ENCODE measurements at places on chromosomes 6 and 20. TPM values are rescaled to one million over a fixed set of nuclear protein-coding genes. Genes with fewer than 3 reads are reported as not detected.

GRCh38 chr20:36519012-36519719, 22.2 kb upstream of the MYL9 start:
- no peak for DNase-seq

TSBP1 gene
- not detected for total RNA-seq

DNA sequence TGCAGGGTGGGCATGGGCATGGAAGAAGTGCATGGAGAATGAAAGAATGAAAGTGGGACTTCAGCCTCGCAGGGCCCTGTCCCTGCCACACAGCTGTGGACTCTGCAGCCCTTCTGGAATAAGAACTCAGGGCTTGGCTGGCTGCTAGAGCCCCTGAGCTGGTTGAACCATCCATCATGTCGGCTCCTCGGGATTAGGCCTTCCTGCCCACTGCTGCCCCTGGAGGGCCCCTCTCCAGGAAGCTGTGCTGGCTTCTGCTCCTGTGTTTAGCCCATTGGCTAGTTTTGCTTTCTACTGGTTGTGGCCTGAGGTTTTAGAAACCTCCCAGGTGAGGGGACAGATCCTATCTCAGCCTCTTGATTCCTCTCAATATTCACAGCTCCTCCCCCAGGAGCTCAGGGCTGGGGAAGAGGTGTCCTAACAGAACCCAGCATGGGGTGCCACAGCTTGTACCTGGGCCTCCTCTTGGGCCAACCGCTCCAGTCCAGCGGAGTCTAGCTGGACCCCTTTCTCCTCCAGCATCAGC, 7.9 kb downstream of the AARS2 start:
- DNase-seq = no peak

DNA sequence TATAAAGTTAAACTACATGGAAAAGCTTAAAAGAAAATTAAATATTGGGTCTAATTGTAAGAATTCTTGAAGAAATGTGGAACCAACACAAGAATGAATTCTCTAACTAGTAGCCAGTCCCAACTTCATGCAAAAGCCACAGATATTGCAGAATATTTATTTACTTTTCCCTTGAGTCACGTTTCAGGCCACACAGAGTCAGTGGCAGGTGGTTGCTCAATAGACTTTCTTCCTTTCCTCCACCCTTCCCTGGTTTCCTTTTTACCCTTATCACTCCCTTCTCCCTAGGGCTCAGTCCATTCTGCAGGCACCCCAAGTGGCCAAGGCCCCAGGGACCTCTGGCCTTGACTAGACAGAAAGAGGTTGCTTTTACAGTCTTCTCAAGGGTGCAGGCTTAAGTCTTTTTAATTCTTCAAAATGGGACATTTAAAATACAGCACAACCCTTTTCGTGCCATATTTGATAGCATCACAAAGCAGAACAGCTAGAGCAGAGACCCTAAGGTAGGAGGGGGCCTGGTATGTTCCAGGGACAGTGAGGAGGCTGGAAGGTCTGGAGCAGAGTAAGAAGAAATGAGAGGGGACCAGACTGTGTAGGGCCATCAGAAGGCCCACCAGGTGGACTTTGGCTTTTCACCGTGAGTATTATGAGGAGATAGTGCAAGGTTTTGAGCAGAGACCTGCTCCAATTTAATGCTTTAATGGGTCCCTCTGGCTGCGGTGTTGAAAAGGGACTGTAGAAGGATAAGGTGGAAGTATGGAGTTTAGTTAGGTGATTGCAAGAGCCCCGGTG, 65.0 kb downstream of the HDDC2 start:
- no peak for DNase-seq

DNA sequence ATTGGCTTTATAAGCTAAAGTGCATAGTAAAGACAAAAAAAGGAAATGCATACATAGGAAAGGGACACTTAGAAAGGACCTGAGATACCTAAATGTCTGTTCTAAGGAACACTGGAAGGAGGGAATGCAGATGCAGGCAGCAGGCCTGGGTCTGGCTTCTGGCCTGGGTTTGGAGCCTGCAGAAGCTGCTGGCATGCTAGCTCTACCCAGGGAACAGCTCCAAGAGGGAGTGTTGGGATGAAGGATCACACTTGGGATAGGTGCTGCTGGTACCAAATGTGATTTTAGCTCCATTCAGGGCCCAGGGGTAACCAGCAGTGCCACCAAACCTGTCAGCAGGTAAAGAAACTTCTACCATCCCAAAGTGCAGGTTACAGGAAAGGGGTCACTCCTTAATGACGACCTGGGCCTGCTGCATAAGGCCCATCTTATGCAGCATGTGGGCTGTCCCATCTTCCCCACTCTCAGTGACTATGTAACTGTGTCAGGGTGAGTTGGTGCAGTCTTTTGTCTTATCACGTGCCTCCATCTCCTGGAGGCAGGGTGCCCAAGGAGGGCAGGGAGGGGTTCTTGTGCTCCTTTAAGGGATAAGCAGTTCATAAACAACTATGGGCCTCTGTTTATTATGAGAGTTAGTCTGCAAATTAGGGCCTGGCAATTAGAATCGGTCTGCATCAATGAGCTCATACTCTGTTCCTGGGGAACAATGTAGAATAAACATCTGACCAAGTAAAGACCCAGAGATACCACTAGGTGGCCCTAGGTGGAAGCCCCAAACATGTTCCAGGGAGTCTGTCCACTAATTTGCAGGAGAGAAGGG, 26.9 kb downstream of the DDX27 start:
- no peak for DNase-seq

ULBP2 gene
- not detected for total RNA-seq

GRCh38 chr6:116941727-116942126, 64.7 kb downstream of the RFX6 start:
- DNase-seq = no peak

DNA sequence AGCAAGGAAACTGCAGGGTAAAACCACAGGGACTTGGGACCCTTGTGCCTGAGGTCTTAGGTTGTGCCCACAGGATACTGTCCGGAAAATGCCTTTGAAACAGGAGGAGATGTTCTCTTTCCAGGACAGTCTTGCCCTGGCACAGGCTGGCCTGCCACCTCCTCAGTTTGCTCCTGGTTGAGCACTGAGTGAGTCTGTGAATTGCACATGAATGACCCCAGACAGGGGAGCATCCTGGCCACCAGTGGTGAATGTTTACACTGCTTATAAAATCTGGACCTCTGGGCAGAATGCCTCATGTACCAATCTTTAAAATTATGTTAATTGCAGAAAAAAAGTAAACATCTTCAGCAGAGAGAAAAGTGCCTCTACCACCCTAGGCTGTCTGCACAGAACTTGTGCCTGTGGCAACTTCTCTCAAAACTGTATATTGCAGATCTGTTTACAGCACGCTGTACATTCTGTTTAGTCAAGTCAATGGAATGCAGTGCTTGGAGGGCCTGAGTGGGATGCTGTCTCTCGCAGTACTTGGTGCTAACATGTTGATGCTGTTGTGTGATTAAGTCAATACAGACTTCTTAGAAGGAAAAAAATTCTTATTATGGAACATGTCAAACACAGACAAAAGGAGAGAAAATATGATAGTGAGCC, 242.1 kb downstream of the SOD2 start:
- no peak for DNase-seq

- DNase-seq = no peak
Measured at GRCh38 chr20:31908016-31908415, 37.6 kb downstream of the TTLL9 start.

DNA sequence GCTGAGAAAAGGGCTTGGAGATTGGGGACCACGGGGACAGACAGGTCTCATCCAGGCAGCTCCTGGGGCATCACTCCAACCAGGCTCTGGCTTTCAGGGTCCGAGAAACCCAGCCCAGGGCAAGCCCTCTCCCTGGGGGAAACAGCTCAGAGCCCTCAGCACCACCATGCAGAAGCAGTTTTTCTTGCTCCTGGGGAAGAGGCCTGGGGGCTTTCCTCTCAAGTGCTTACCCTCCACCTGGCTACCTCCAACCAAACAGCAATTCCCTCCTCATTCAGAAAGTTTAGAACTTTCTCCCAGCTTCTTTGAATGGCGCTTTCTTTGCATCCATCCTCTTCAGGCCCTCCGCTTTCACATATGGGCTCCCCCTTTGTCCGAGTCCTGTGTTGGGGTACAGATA, 110.4 kb upstream of the PHACTR3 start:
- no peak for DNase-seq

- DNase-seq = no peak
Measured at GRCh38 chr20:48747840-48748414, 79.9 kb downstream of the PREX1 start.

DNA sequence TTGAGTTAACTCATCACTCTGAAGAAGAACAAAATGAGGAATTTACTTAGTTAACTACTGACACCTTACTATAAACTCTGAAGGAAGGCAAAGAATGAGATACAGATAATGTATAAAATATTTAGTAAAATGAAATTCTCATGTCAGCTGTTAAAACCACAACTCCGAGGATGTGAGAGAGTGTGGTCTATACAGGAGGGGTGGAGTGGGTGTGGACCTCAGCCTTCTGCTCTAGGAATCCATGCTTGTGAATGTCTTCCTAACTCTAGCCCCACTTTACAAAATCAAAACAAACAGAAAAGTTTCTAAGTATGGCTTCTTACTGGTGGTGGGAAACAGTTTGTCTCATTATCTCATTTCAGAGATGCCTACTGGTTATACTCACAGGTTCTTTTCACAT, 14.2 kb downstream of the PPP1R14C start:
- no peak for DNase-seq

- DNase-seq = no peak
Measured at GRCh38 chr6:42436825-42437224, 14.9 kb downstream of the TRERF1 start.

TAF4 gene
- total RNA-seq = 22.2 TPM

GRCh38 chr20:5913166-5913565, 37.2 kb downstream of the TRMT6 start:
- DNase-seq = no peak

RBM24 gene
- total RNA-seq = 0.88 TPM

- no peak for DNase-seq
Measured at GRCh38 chr6:98416027-98416426, 418.3 kb upstream of the POU3F2 start.

GRCh38 chr6:128713461-128713860, 169.5 kb upstream of the LAMA2 start:
- DNase-seq = no peak

DNA sequence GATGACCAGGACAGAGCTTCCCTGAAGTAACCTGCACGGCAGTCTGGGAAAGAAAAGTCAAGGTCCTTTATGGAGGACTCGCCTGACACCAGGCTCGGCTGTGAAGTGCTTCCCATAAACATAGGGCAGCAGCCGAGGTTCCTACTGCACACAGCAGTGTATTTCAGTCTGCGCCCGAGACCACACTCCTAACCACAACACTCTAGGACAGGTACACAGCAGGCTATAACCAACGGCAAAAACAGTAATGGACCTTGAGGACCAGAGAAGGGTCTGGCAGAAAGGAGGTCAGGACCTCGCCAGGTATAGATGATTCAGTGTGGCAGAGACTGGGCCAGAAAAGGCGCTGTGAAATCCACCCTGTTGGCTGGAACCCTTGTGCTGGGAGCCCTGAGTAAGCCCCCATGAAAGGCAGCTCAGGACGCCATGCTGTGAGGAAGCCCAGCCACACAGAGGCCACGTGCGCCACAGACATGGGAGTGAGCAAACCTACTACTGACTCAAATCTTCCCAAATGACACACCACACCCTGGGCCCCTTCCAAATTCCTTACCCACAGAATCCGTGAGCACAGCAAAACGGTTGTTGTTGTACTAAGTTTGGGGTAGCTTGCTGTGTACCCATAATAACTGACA, 129.6 kb upstream of the CST7 start:
- no peak for DNase-seq

DUSP15 gene
- 9.1 TPM for total RNA-seq

DNA sequence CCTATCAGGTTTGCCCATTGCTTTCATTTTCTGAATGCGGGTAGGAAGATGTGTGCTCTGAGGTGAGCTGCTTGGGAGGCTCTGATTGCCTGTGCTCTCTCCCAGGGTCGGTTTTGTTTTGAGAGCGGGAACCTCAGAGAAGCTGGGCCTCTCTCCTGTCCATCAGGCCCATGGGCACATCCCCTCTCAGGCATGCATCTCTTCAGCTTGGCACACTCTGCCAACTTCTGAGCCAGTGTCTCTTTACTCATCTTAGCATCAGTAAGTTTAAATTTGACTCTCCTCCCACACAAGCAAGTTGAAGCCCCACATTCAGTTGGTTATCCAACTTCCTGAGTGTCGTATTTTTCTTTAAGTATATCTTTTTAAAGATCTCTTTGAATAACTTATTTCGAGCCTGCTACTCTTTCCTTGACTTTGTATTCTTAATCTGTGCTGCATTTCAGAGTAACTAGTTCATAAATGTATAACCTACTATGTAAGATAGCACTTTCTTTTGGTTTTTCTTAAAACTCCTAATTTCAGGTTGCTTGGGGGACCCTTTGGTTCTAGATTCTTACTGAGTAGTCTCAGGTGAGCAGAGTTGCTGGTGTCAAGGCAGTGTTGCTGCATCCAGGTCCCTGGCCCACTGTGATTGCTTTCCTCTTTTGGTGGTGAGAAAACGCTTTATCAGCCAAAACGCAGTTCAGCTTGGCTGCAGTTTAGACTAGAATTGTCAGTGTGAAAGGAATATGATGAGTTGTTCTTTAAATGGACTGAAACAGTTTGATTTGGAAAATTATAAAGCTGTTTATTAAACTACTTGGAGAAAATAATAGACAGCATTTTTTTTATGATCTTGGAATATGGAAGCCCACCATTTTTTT, 54.8 kb downstream of the SNX9 start:
- DNase-seq = no peak

DNA sequence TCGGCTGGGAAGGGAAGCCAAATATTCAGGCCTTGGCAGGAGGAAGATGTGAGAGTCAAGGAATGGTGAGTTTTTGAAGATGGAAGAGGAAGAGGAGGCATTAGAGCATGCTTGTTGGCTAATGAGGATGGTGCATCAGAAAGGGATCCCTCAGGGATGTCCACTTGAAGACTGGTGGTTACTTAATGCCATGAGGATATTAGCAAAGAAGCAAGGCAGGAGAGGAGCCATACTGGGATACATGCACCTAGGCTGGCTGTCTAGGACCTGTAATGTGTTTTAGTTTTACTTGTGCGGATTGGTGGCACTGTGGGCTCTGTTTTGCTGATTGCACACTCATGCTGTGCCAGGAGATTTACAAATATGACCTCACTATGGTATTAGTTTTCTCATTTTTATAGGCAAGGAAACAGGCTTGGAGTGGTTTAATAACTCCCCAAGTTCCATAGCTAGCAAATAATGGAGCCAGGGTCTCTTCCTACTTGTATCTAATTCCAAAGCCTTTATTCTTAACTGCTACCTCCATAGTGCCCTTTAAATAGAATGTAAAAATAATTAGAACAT, 37.8 kb downstream of the NCOA7 start:
- no peak for DNase-seq

- DNase-seq = no peak
Measured at GRCh38 chr20:11689262-11689661, 228.4 kb upstream of the BTBD3 start.

- DNase-seq = no peak
Measured at GRCh38 chr6:3520281-3521230, 63.7 kb upstream of the SLC22A23 start.

KIFC1 gene
- total RNA-seq = 28.0 TPM

TRERF1 gene
- total RNA-seq = 13.2 TPM

TRIM10 gene
- 0.17 TPM for total RNA-seq

DNA sequence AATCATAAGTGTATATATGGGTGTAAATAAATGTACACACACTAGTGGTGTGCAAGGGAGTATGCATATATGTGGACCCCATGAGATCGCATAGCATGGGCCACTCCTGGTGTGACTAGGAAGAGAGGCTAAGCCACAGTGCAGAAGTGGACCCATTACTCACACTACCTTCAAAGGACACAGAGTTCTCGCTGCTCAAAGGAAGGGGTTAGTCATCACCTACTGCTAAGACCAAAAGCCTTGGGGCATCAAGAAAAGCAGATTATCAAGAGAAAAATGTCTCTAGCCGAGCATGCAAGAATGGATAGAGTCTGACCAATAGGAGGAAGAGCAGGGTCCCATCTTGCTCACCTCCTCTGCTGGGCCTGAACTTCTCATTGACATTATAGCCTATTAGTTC, 195.5 kb downstream of the MAFB start:
- no peak for DNase-seq

SNPH gene
- total RNA-seq = 2.7 TPM
